ENCODE measurements at places on chromosomes 16 and 17.

GRCh38 chr16:50213939-50214519 lies 52.3 kb upstream of the ADCY7 start:
- H3K27me3 ChIP-seq: no peaks in the 10 kb centered on the region
- peak; percentile 62 for DNase-seq
- no peak overlapping the region for H3K4me3 ChIP-seq
- no peak overlapping the region for H3K27ac ChIP-seq
- H3K36me3 ChIP-seq: peaks cover 10% of the 10 kb centered on the region

DNA sequence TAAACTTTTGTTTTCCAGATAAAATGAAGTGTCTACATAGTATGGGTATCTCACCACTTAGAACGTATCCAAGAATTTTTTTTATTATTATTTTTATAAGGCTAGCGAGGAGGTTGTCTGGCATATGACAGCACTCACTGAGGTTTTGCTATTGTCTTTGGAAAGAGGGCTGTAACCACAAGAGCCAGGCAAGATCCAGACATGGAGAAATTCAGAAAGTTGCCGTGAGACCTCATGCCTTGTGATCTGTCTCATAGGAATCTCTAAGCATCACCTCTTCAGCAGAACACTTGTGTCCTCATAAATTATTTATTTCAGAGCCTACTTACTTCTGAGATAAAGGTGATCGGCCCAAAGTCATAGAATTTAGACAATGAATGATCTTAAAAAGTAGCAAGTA lies 410.8 kb downstream of the CDH11 start:
- H3K4me1 ChIP-seq: no peaks in the 10 kb centered on the region
- no peaks in the 10 kb centered on the region for H3K36me3 ChIP-seq
- no peaks in the 10 kb centered on the region for H3K27me3 ChIP-seq
- no peak overlapping the region for H3K4me3 ChIP-seq
- no peak for DNase-seq
- no peak overlapping the region for H3K27ac ChIP-seq

DNA sequence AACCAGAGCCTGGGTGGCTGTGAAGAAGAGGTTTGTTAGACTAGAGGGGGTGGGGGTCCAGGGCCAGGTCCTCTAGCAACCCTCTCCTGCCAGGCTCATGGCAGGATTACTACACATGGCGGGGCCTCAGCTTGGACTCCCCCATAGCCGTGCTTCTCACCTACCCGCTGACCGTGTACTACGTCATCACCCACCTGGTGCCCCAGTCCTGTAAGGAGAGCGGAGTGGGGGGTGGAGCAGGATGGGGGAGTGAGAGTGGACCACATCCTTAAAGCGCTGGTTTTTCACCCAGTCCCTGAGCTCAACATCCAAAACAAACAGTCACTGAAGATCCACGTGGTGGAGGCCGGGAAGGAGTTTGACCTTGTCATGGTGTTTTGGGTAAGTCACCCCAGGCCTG lies 4.2 kb upstream of the CXCL16 start:
- DNase-seq: no peak
- peaks cover 77% of the 10 kb centered on the region for H3K27me3 ChIP-seq
- H3K36me3 ChIP-seq: no peaks in the 10 kb centered on the region
- no peak overlapping the region for H3K4me3 ChIP-seq
- no peak overlapping the region for H3K27ac ChIP-seq

GRCh38 chr17:64092113-64092512 lies 37.8 kb downstream of the ERN1 start:
- DNase-seq: no peak
- H3K27ac ChIP-seq: no peak overlapping the region
- no peaks in the 10 kb centered on the region for H3K27me3 ChIP-seq
- no peak overlapping the region for H3K4me3 ChIP-seq

DNA sequence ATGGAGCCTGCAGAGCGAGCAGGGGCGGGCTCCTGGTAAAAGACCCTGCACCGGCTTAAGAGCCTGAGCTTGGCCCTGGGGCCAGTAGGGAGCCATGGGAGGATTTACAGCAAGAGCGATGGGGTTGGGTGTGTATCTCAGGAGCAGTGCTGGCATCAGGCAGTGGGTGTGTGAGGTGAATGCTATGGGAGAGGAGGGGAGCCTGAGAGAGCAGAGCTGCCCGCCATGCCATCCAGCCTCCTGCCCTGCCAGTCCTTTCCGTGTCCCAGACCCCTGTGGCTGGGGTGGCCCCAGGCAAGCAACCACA lies 23.3 kb downstream of the FAM83G start:
- no peak for DNase-seq
- peaks cover 40% of the 10 kb centered on the region for H3K36me3 ChIP-seq
- no peak overlapping the region for H3K27ac ChIP-seq
- H3K4me3 ChIP-seq: no peak overlapping the region
- peaks cover 19% of the 10 kb centered on the region for H3K4me1 ChIP-seq
- H3K27me3 ChIP-seq: no peaks in the 10 kb centered on the region

GRCh38 chr17:82776454-82776853 lies 24.6 kb downstream of the TBCD start:
- DNase-seq: no peak
- no peak overlapping the region for H3K27ac ChIP-seq
- H3K4me3 ChIP-seq: no peak overlapping the region
- H3K4me1 ChIP-seq: peaks cover 7% of the 10 kb centered on the region
- H3K36me3 ChIP-seq: peaks cover 10% of the 10 kb centered on the region

GRCh38 chr16:71894229-71894920 lies 956 bp upstream of the IST1 start:
- H3K4me3 ChIP-seq: peak overlapping the region; percentile 80
- H3K27me3 ChIP-seq: no peaks in the 10 kb centered on the region
- H3K27ac ChIP-seq: peak overlapping the region; percentile 97
- H3K4me1 ChIP-seq: peaks cover 2% of the 10 kb centered on the region
- DNase-seq: peak; percentile 76

GRCh38 chr17:15966879-15967248 lies 21.9 kb downstream of the ADORA2B start:
- peaks cover 17% of the 10 kb centered on the region for H3K4me1 ChIP-seq
- no peak for DNase-seq
- H3K4me3 ChIP-seq: no peak overlapping the region
- H3K27ac ChIP-seq: peak overlapping the region; percentile 21

- H3K27ac ChIP-seq: no peak overlapping the region
- H3K4me1 ChIP-seq: peaks cover 14% of the 10 kb centered on the region
- DNase-seq: no peak
- H3K4me3 ChIP-seq: no peak overlapping the region
Observed at GRCh38 chr17:81902653-81903414, 796 bp downstream of the NPB start.
